Esophagus muscularis mucosa (tissue), 4 donors: ENCODE measurements at places on chromosomes 2 and 18. TPM values are rescaled to one million over a fixed set of nuclear protein-coding genes. Genes with fewer than 3 reads are reported as not detected.

DNA sequence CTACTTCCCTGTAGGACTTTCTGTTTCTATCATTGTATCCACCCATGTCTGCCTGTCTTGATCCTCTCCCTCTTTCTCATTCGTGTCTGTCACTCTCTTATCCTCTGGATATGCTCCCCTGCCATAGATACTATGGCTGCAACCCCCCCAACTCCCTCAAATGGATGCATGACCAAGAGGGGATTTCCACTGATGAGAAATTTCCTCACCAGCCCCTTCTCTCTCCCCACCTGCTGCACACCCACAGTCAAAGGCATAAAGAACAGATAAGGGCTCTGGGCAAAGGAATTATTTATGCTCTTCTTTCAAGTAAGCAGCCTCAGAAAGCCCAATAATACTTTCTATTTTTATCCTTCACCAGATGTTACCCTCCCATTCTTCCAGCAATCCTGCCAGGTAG lies 121.3 kb downstream of the FOXI3 start:
- DNase-seq, result no peak

DNA sequence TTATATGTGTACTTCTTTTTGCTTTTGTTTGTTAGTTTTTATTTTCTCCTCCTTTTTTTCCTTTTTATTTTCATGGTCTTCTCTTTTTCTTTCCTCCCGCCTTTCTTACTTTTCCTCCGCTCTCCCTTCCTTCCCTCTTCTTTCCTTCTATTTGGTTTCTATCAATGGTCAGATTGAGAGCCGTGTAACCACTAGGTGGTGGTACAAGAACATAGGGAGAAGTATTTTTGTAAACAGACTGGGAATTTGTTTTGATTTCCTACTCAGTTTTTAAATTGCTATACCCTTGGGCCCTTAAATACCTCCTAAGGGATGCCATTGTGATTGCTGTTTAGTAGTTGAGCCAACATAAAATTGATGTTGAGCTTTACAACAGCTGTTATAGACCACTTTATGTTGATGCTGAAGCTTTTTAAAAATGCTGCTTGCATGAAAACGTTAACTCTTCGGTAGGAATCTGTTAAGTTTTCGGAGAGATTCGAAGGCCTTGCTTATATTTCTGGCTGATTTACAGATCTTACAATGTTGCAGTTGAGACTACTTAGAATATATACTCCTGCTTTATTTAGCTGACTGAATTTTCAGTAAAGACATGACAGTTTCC lies 124.2 kb downstream of the UBE2E3 start:
- DNase-seq, result no peak

DNA sequence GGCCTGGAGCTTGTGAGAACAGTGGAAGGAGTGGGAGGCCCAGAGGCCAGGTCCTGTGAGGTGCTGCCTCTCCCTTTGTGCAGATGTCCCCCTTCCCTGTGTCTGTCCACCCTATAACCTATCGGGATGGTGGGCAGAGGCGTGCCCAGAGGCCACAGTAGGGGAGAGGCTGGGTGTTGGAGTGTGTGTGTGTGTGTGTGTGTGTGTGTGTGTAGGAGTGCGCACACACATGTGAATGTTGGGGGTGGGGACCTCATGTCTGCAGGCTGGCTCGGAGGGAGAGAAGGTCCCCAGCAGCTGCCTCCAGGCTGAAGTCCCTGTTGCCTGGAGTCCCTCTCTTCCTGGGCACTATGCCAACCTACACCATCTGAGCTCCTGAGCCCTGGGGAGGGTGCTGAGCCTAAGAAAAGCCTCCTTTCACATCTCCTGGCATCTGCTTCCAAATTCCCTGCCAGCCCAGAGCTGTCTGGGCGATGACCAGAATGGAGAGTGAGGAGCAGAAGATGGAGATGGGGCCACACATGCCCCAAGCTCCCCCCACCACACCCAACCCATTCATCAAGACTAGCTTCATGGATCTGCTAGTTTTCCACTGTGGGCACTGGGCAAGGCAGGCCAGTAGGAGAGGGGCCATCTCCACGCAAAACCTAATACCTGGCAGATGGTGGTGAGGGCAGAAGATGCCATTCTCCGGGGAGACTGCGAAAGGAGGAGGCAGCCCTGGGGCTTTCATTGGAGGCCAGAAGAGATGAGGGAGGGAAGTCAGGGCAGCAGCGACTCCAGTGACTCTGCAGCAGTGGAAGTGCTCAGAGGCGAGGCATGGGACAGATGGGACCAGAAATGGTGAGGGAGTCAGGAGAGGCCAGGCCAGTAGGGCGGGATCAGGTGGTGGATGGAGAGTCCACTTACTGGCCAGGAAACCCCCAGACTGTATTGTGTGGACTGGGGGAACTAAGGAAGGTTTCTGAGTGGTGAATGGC lies 20.3 kb downstream of the KCNK3 start:
- DNase-seq, result no peak

Gene G6PC2
- total RNA-seq, result not detected

Gene CCDC85A
- total RNA-seq, result 5.8 TPM

Gene POTEC
- total RNA-seq, result not detected

GRCh38 chr2:177211576-177212105 lies 953 bp upstream of the HNRNPA3 start:
- DNase-seq, result no peak

DNA sequence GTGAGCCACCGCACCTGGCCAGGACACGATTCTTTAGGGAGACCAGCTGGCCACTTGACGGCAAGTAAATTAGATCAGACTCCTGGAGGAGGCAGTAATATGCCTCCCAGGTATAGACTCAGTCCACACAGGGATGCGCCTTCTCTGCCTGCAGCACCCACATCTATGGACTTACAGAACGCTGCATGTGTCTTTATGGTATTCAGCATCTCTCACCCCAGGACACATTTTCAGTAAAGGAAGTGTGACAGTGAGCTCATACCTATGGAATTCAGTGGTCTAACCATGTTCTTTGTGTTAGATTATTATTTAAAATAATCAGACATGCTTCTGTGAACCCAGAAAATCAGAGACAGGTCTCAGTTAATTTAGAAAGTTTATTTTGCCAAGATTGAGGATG lies 5.9 kb upstream of the NARS1 start:
- DNase-seq, result no peak

GRCh38 chr2:25125976-25126375 lies 42.4 kb downstream of the POMC start:
- DNase-seq, result no peak

DNA sequence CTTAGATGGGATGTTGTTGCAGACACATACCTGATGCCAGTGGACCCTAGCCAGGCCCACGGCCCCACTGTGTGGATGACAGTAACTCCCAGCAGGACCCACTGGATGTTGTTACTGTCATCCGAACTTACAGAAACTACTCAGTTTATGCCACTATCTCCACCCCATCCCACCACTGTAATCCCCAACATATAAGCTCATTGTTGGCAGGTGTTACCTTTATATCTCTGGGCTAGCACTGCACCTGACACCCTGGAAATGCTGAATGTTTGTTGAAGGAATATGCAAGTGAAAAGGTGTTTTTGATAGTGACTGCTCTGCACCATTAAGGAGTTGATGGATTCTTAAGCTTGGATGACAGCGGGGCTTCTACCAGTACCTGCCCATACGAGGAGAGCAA lies 133.5 kb upstream of the ASB18 start:
- DNase-seq, result peak; percentile 68

Gene CHRNG
- not detected for total RNA-seq

GRCh38 chr2:8454797-8455196 lies 227.1 kb upstream of the ID2 start:
- DNase-seq, result no peak

Gene CERKL
- not detected for total RNA-seq
